ENCODE measurements at places on chromosomes 7 and 10.

DNA sequence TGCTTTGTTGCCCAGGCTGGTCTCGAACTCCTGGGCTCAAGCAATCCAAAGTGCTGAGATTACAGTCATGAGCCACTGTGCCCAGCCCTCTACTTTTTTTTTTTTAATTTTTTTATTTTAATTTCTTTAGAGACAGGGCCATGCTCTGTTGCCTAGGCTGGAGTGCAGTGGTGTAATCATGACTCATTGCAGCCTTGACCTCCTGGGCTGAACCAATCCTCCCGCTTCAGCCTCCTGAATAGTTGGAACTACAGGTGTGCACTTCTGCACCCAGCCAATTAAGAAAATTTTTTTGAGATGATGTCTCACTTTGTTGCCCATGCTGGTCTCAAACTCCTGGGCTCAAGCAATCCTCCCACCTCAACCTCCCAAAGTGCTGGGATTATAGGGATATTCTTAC lies 528.6 kb downstream of the GATA3 start:
- DNase-seq, result no peak

DNA sequence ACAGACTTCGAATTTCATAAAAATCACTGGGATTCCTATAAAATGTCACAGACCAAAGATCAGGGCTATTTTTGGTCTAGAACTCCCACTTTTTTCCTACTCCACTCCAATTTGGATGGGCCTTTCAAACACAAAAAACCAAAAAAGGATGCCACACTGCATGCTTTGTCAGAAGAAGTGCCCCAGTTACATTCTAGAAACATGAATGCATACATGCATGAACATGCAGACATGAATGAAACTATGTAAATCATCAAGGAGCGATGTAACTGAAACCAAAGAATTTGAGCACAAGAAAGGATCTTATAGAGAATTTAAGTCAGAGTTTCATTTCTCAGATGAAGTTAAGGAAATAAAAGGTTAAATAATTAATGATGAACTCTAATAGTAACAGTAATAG lies 31.8 kb upstream of the FAM133B start:
- DNase-seq, result no peak

- DNase-seq, result peak; percentile 95
Observed at GRCh38 chr10:30812018-30812851, 182.7 kb upstream of the LYZL2 start.

DNA sequence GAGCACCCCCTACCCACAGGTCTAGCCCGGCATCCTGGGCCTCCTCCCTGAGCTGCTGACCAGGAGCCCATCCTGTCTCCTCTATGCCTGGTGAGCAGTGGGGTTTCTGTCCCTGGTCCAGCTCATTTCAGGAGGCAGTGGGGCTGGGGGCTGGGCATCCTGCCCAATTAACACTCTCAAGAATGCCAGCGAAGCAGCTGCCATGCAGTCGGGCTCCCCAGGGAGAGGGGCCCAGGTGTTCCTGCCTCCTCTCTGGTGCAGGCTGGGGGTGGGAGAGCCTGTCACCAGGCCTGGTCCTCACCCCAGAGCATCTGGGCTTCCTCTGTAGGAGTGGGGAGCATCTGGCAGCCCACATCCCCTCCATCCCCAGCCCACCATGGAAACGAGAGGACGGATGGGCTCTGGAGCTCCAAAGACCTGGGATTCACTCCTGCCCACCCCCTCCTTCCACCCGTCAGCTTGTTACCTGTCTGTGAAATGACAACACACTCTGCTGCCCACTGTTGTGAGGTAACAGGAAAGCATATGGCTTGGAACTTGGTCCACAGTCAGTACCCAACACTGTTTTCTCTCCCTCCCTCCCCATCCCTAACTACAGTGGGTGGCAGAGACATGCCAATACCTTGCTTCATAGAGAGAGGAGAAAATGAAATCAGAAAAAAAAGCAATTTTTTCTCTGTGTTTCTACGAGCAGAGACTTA lies 69.1 kb downstream of the SLIT1 start:
- no peak for DNase-seq

DNA sequence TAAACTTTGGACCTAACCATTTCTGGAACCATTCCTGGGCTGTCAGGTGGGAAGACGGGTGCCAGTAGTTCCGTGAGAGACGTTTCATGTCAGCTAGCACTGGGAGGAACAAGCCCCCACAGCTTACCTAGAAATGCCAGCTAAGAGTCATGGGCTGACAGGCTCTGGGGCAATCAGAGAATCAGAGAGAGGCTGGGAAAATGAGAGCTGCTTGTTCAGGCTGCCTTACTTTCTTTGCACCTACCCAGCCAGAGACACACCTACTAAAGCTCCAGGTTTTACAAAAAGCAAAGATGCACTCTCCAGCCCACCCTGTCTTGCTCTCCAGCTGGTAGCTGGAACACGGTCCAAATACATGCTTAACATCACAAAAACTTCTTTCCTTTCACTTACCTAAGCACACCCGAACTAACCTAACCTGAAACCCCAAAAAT lies 688 bp downstream of the PTN start:
- DNase-seq, result peak; percentile 5

DNA sequence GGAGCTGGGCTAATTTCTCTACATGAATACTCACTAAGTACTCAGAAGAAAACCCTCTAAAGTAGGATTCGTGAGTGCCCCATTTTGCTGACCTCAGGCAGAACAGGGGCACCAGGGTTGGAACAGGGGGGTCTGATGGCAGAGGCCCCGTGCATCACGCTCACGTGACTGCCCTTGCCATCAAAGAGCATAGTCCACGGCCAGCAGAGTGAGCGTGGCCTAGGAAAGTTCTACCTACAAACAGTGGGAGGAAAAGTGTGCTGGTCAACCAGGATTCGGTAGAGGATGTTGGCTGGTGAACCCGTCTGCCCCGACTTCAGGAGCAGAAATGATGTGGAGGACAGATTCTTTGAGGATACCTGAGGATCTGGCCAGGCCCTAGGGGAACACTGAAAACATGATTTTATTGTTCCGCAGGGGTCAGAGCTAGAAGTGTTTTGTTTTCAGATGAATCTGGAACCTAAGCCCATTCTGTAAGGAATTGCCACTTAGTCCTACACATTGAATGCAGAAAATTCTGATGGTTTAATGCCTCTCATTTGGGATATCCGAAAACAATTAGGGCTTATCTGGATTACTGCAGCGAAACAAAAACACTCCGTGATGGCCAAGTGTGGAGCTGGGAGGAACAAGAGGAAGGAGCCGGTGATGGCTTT lies 138.8 kb upstream of the SHH start:
- no peak for DNase-seq

- no peak for DNase-seq
Observed at GRCh38 chr10:49186613-49187012, 1.6 kb downstream of the TMEM273 start.

- DNase-seq, result peak; percentile 48
Observed at GRCh38 chr10:58400609-58401008, 15.4 kb downstream of the TFAM start.

GRCh38 chr7:109694149-109695071 lies 1124.7 kb downstream of the DNAJB9 start:
- no peak for DNase-seq

DNA sequence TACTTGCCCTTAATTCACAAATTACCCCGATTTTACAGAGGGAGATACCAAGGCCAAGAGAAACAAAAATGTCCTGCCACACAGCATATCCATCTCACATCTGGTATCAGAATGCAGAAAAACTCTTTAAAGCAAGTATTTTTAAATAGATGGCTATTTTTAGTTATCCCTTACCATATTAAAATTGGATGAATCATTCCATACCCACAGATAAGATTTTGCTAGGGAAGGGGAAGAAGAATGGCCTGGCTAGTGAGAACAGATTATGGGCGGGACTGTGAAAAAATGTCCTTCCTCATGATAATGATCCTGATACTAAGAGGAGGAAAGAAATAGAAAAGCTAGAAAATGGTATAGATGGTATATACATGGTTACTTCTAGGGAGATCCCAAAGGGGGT lies 80.6 kb upstream of the GATAD1 start:
- DNase-seq, result no peak

DNA sequence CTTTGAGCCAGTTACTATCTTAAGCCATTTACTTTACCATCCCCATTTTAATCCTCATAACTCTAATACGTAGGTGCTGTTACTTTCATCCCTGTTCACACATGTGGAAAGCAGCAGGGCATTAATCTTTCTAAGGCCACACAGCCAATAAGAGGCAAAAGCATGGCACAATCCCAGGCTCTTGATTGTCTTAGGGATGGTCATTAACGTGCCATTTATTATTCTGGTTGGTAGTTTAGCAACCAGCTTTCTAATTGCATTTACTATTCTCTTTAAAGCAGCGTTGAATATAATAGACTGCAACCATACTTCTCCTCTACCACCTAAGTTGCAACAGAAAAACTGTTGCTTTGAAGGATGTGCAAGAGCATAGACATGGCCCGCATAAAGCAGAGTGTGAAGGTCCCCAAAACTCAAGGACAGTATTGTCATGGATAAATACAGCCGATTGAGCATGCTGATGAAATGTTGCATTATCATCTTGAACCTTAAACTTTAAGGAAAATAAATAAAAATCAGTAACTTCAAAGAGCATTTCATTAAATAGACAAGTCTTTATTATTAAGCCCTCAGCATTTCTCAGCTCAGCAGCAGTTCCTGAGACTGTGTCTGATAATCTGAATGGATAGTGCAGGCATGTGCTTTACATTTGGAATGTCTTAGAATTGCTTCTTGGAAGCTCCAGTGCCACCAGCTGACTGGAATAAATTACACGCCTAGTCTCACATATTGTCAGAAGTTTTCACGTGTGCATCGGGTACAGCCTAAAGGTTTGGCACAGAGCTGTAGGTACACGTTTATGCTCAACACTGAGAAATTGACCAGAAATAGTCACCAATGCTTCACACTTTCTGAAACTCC lies 467.1 kb downstream of the SDK1 start:
- no peak for DNase-seq

DNA sequence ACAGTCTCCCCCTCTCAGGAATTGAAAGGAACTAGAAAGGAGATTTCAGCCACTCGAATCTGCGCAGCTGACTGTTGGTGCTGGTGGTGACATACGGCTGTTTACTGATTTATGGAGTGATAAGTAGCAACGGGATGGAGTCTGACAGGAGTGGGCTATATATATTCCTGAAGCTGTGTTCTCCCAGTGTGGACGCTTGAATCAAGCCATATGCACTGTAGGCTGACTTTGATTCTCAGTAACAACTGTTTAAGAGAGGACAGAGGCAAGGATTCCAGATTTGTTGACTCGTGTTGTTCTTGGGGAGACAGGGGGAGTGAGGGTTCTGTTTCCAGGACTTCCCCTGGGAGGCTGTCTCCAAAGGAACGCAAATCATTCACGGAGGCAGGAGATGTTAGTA lies 260.1 kb upstream of the AUTS2 start:
- DNase-seq, result no peak

DNA sequence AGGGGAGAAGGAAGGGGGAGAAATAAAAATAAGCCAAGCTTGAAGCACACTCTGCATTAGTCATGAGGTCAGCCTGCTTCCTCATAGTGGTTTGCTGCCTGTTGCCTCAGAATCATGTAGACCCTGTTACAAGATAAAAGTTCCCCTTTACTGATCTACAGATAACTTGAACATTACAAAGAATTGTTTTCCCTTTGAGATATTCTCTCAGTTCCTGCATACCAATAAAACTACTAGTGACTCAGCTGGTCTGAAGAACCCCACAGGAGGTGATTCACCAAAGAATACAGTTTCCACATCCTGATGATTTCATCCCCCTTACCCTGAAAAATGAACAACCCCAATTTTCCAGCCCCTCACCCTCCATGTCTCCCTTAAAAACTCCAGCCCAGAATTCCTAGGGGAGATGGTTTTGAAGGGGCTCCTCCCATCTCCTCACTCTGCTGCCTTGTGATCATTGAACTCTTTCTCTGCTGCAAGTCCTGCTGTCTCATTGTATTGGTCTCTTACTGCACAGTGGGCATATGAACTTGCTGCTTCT lies 31.5 kb upstream of the NRP1 start:
- DNase-seq, result peak; percentile 77

GRCh38 chr7:149776289-149776688 lies 2.9 kb upstream of the ZNF467 start:
- no peak for DNase-seq

GRCh38 chr10:80452640-80453039 lies 1.5 kb upstream of the TSPAN14 start:
- DNase-seq, result no peak

GRCh38 chr7:129889133-129889844 lies 63.5 kb downstream of the UBE2H start:
- peak; percentile 31 for DNase-seq

GRCh38 chr7:73585196-73585595 lies 6.8 kb upstream of the TBL2 start:
- no peak for DNase-seq

Data from mesenchymal stem cell (in vitro differentiated cells and primary cell).